ENCODE measurements at places on chromosomes 6 and 20. TPM values are rescaled to one million over a fixed set of nuclear protein-coding genes. Genes with fewer than 3 reads are reported as not detected.

The ARFGEF3 gene
- total RNA-seq = 38.3 TPM

The SNAI1 gene
- total RNA-seq = 0.27 TPM

- no peak for DNase-seq
Measured at GRCh38 chr6:28943223-28943556, 19.4 kb upstream of the TRIM27 start.

DNA sequence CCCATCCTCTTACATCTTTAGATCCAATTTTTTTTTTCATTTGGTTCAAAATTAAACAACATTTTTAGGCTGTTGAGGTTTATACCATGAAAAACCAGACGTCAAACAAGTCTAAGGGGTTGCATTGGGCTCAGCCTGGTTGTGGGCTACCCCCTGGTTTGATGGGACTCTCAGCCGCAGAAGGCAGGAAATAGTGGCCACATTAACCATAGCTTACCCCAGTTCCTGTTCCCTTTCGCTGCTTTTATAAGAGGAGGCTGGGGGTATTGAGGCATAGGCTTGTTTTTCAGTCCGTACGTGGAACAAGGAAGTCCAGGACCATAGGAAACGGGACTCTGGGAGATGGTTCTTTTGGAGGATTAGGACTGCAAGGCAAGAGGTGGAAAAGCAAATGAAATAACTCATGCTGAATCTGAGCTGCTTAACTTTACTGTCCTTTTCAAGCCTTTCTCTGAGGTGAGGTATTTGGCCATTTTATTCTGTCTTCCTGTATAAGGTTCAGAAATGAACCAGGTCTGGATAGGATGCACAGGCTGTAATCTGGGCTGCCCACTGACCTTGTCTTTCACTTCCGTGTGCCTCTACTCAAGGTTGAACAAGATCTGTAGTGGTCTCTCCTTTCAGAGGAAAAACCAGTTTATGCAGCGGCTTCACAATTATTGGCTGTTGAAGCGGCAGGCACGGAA, 7.7 kb downstream of the BRPF3 start:
- DNase-seq = no peak

- no peak for DNase-seq
Measured at GRCh38 chr6:147528511-147529145, 20.1 kb downstream of the SAMD5 start.

- no peak for DNase-seq
Measured at GRCh38 chr6:142255785-142256184, 46.0 kb upstream of the ADGRG6 start.

- DNase-seq = no peak
Measured at GRCh38 chr6:44850312-44850711, 462.8 kb downstream of the CDC5L start.
